HuH-7 (cell line): ENCODE measurements at places on chromosomes 7 and 10.
A peak's percentile ranks its signal among the peaks of the same experiment; 100 is the strongest.

DNA sequence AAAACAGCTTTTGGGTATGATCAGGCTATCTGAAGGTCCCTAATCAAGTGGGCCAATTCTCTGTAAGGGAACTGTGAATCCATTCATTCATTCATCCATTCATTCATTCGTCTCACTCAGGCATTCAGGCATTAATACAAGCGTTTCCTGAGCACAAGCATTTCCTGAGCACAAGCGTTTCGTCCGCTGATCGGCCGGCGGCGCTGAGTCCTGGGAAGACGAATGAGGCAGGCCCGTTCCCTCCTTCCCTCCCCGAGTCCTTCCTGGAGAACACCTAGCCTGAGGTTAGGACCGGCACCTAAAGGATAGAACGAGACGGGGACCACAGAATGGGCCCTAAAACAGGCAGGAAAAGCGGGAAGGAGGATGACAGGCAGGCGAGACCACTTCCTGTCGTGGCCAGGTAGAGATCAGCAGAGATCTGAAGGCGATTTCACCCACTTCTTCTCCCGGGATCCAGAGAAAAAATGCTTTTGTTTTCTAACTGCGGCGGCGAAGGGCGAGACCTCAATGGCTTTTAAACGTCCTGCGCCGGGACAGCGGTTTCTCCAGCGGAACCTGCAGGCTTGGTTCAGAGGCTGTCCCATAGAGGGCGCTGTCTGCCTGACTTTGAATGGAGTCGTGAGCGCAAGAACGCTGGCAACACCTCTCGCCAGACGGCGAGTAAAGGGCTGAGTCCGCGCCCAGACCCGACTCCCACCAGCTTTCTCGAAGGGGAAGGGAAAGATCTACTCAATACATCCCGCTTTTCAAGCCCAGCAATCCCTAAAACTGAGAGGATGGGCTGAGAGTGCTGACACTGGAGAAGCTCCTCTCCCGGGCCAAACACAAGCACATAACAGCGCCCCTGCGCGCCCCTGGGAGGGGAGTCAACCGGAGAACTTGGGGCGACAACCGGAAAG, 2.9 kb upstream of the HMX3 start:
- DNase-seq, result peak; percentile 94

- DNase-seq, result no peak
These were observed 563.3 kb downstream of the NRG3 start for GRCh38 chr10:82438277-82438676.

DNA sequence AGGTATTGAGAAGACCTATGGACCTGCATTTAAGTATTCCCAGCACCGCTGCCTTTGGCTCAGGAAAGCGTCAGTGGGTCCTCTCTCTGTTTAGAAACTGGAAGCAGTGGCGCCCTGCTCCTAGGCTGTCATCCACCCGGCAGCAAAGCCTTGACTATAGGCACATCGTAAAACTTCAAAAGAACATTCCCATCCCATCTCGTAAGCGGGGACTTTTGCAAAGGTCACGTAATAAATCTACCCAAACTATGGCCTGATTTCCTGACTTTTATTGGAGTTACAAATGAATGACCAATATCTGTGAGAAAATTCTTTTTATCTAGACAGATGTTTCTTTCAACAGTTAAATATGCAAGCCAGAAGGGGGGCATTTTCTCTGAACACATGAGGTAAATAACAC, 115.8 kb upstream of the TCERG1L start:
- no peak for DNase-seq

- peak; percentile 17 for DNase-seq
These were observed 21.6 kb upstream of the NUP205 start for GRCh38 chr7:135536150-135536549.

- no peak for DNase-seq
These were observed 7.2 kb upstream of the ANKRD61 start for GRCh38 chr7:6023974-6024435.
